ENCODE measurements at places on chromosomes 16 and 17. TPM values are rescaled to one million over a fixed set of nuclear protein-coding genes. Genes with fewer than 3 reads are reported as not detected.

The SKAP1 gene
- not detected for total RNA-seq

The SDK2 gene
- total RNA-seq: under 0.01 TPM

The IKZF3 gene
- not detected for total RNA-seq

The NFATC2IP gene
- 12.9 TPM for total RNA-seq

The GDPD3 gene
- total RNA-seq: 0.95 TPM

The KIFC3 gene
- total RNA-seq: 19.7 TPM

The VWA3A gene
- 0.09 TPM for total RNA-seq

The MAPT gene
- total RNA-seq: 0.60 TPM

The PDE6G gene
- not detected for total RNA-seq

The SCIMP gene
- not detected for total RNA-seq

The PRDM7 gene
- not detected for total RNA-seq

The ARL5C gene
- total RNA-seq: under 0.01 TPM

The APOBR gene
- total RNA-seq: not detected

The CES5A gene
- total RNA-seq: not detected

The MILR1 gene
- 7.9 TPM for total RNA-seq

The PDILT gene
- total RNA-seq: not detected

The SLC25A19 gene
- 3.3 TPM for total RNA-seq

The AIPL1 gene
- total RNA-seq: not detected

The CMTM2 gene
- total RNA-seq: not detected

The NPLOC4 gene
- total RNA-seq: 58.6 TPM

The TAT gene
- not detected for total RNA-seq

The SDR42E1 gene
- total RNA-seq: 0.16 TPM

The ADAD2 gene
- total RNA-seq: not detected

The KRTAP1-1 gene
- not detected for total RNA-seq

The ZFP90 gene
- 18.6 TPM for total RNA-seq

The TBX21 gene
- total RNA-seq: not detected

The NRN1L gene
- not detected for total RNA-seq

The MYH8 gene
- total RNA-seq: not detected

The ZNF18 gene
- 10.6 TPM for total RNA-seq

The OR3A2 gene
- 0.32 TPM for total RNA-seq

The MT1E gene
- total RNA-seq: 129 TPM

The FBXW10 gene
- total RNA-seq: under 0.01 TPM

The CLEC3A gene
- total RNA-seq: not detected

The MPP2 gene
- total RNA-seq: 3.6 TPM

The TNFAIP1 gene
- total RNA-seq: 16.9 TPM

The PYDC1 gene
- not detected for total RNA-seq

The ANKS3 gene
- total RNA-seq: 29.6 TPM

The FBXO39 gene
- total RNA-seq: 0.09 TPM

The SLFN14 gene
- not detected for total RNA-seq

The PTGES3L gene
- total RNA-seq: not detected
